ENCODE measurements at places on chromosomes 2 and 18. TPM values are rescaled to one million over a fixed set of nuclear protein-coding genes. Genes with fewer than 3 reads are reported as not detected.

ABCB11 gene
- 0.55 TPM for total RNA-seq

SOWAHC gene
- 21.4 TPM for total RNA-seq

POTEJ gene
- total RNA-seq = not detected

BAZ2B gene
- total RNA-seq = 156 TPM

POTEE gene
- not detected for total RNA-seq

OXER1 gene
- 0.33 TPM for total RNA-seq

MROH2A gene
- total RNA-seq = not detected

CSRNP3 gene
- total RNA-seq = 6.6 TPM

ST6GAL2 gene
- total RNA-seq = 6.2 TPM

SERPINB4 gene
- not detected for total RNA-seq

APCDD1 gene
- total RNA-seq = 22.7 TPM

G6PC2 gene
- not detected for total RNA-seq

MZT2A gene
- 72.1 TPM for total RNA-seq

SULT1C3 gene
- not detected for total RNA-seq

- no peak for DNase-seq
Measured at GRCh38 chr18:74625157-74625556, 27.5 kb downstream of the ZNF407 start.

- DNase-seq = no peak
Measured at GRCh38 chr2:118202707-118203303, 114.5 kb downstream of the INSIG2 start.

GRCh38 chr2:32064021-32064601, 755 bp downstream of the SPAST start:
- peak; percentile 67 for DNase-seq

GRCh38 chr2:17813742-17814473, 2.4 kb upstream of the MSGN1 start:
- DNase-seq = no peak

DNA sequence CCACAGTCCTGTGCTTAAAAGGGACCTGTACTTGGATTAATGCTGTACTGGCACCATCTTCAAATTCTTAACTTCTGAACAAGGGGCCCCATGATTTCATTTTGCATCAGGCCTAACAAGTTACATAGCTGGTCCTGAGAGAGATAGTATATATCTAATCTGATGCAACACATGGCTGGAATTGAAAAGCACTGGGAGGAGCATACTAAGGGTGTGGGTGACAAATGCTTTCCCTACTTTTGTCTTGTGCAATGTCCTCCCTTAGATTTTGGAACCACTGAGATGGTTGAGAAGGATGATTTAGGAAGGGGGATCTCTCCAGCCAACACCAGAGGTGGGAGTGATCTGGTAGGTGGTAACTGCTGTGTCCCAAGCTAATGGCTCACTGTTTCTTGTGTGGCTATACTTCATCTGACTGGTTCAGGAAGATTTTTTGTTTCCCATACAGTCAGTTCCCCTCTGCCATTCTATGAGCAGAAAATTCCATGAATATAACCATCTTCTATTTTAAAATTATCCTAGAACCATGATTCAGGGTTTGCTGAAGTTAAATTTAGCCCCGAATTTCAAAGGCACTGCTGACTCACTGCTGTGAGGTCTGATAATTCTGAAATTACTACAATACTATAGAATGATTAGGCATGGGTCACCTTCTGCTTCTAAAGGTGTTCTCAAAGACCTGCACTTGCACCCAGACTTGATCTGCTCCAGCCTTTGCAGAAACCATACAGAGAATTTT, 108.3 kb upstream of the NCKAP5 start:
- DNase-seq = no peak

GRCh38 chr2:37674946-37675345, 3.5 kb upstream of the CDC42EP3 start:
- DNase-seq = no peak

DNA sequence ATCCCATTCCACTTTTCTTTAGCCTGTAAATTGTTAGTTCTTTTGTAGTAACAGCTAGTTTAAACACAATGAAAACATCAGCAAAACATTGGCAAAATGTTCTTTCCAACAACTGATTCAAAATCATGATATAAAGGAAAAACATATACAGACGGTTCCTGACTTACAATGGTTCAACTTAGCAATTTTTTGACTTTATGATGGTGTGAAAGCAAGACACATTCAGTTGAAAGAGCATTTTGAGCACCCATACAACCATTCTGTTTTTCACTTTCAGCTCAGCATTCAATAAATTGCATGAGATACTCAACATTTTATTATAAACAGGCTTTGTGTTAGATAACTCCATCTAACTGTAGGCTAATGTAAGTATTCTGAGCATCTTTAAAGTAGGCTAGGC, 185.1 kb downstream of the NOL4 start:
- DNase-seq = no peak

GRCh38 chr2:174971868-174972781, 33.1 kb downstream of the CHN1 start:
- DNase-seq = no peak

GRCh38 chr2:52775674-52776073, 991.9 kb upstream of the CHAC2 start:
- no peak for DNase-seq

- no peak for DNase-seq
Measured at GRCh38 chr2:222609381-222609780, 46.5 kb downstream of the FARSB start.

GRCh38 chr18:57705011-57705410, 83.4 kb upstream of the NARS1 start:
- DNase-seq = no peak

GRCh38 chr18:54743605-54743995, 84.7 kb upstream of the RAB27B start:
- DNase-seq = no peak

- no peak for DNase-seq
Measured at GRCh38 chr2:74525717-74526648, at the start of gene DQX1. Gene DQX1 (minus strand): TSS chr2:74526231. CDS start chr2:74525729, 502 bp downstream.

DNA sequence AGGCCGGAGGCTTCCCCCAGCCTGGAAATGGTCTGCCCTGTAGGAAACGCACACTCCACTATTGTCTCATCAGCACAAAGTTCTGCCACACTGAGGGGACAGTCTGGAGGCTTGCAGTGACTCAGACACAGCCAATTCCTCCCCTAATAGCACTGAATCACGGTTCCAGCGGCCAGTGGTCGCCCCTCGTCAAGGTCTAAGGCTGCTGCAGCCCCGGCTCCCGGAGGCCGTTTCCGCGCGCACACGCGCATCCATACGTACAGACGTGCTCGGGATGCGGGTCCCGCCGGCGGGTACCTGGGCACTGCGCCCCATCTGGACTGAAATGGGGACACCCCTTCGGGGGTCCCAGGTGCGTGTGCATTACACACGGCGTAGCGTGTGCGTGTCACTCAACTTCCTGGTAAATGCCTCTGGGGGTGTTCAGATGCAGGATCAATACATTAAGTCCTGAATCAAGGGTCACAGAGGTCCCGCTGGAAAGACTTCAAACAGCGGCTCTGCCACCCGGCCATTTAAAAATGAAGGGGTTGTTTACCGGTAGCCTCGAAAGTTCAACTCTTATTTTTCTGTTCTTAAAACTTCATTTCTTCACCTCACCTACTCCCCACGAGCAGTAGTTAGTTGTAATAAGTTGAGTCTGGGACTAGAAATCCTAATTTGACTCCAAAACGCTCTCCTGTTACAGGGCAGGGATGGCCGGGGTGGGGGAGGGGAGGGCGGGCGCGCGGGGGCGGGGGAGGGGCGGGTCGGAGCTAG, 572 bp upstream of the ZNF516 start:
- peak; percentile 77 for DNase-seq

DNA sequence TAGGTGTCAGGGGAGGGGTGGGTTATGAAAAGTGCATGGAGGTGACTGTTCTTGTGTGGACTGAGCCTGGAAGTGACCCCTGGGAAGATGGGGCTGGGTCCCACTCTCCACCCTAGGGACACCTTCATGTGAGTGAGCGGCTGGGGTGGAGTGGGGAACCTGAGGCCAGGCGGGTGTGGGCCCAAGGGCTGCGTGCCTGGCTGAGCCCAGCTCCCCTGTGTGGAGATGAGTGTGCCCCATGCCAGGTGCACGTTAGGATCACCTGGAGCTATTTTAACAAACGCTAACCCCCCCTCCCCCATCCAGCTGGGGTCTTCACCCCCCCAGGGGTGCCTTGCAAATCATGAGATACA, 26.5 kb downstream of the ZAP70 start:
- no peak for DNase-seq

GRCh38 chr2:3611589-3611988, 16.7 kb downstream of the COLEC11 start:
- peak; percentile 28 for DNase-seq

- no peak for DNase-seq
Measured at GRCh38 chr2:209147981-209148380, 275.9 kb upstream of the MAP2 start.

Measured in sigmoid colon (tissue), 7 donors.